ENCODE measurements at places on chromosomes 6 and 20. TPM values are rescaled to one million over a fixed set of nuclear protein-coding genes. Genes with fewer than 3 reads are reported as not detected.
A peak's percentile ranks its signal among the peaks of the same experiment; 100 is the strongest.

The PNPLA1 gene
- total RNA-seq: not detected

DNA sequence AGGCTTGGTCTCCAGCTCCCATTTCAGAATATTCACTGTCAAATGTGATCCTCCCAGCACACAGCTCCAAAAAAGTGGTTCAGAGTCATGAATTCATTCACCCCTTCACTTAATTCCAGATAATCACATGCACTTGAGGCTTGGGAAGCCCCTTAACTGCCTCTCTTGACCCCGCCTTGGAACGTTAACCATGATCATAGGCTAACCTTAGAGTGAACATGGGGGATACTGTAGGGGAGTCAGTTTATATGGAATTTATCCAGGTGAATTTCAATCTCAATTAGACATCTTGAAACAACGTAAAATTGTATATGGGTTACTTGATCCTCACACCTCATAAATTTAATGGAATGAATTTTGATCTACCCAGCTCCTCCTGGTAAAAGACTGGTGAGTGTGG, 346.8 kb upstream of the ARID1B start:
- no peak for DNase-seq

- DNase-seq: no peak
These were observed 84.7 kb downstream of the DLGAP4 start for GRCh38 chr20:36390719-36391415.

The DYNLT1 gene
- 89.9 TPM for total RNA-seq

DNA sequence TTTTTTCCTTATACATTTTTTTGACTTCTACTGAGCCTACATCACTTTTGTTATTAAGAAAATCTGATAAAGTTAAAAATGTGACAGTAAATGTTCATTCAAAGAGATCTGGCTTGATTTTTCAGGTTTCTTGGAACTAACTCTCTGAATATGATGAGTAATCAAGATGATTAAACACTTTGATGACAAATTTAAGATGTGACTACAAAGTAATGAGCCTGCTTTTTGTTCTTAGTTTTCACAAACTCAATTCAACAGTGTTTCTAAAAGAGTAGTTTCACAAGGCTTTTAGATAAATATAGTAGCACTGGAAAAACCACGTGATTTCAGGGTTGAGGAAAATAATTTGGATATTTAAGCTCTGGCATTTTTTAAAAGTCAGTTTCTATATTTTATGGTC, 37.9 kb upstream of the HDDC2 start:
- DNase-seq: no peak

The FAM162B gene
- total RNA-seq: 5.2 TPM

GRCh38 chr20:34282041-34282440, 21.1 kb downstream of the AHCY start:
- no peak for DNase-seq

GRCh38 chr20:58198384-58198783, 30.1 kb downstream of the ANKRD60 start:
- no peak for DNase-seq

DNA sequence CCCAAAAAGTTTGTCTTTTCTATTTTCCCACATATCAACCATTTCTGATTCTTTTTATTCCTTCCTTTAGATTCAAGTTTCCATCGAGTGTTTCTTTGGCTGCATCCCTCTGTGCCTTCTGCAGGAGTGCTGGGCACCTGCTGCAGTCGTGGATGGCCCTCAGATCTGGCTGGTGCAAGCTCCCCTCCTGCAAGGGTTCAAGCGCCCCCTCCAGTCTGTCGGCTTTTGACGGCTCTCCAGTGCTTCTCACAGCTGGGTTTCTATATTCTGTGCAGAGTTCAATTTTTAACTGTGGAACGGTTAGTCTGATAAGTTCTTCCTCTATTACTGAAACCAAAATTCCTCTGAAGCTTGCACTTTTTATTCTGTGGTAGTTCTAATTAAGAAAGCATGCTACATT, 132.1 kb downstream of the HUS1B start:
- DNase-seq: no peak

GRCh38 chr20:17797161-17797560, 97.4 kb downstream of the BANF2 start:
- DNase-seq: no peak

DNA sequence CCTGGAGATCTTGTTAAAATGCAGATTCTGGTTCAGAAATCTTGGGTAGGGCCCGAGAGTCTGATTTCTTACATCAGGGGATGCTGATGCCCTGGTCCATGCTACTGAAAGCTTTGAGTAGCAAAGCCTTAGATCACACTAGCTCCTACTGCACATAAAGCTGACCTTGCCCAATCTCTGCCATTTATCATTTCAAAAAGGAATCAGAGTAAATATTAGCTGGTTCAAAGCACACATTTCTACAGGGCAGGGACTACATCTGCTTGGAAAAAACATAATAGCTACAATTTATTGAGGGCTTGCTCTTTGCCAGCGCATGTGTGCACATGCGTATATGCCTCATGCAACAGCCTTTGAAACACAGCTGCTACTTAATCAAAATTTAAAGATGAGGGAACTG, 440.4 kb upstream of the ARID1B start:
- no peak for DNase-seq

DNA sequence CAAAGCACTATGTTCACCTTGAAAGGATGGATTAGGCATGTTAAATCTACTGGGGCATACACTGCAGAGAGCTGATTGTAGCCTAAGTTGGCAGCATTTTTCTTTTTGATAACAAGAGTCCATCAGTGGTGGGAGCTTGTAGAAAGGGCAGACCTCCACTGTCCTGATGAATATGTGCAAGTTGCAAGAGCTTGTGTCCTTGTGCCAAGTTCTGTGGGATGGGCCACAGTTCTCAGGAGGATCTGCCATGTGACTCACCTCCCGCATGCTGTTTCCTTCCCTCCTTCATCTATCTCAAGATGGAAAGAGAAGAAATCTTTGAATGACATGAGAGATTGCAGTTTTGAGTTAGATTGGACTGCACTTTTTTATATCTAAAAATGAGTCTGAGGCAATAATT, 58.3 kb upstream of the GGTLC1 start:
- DNase-seq: peak; percentile 8

GRCh38 chr6:16548121-16548520, 213.1 kb downstream of the ATXN1 start:
- DNase-seq: no peak

DNA sequence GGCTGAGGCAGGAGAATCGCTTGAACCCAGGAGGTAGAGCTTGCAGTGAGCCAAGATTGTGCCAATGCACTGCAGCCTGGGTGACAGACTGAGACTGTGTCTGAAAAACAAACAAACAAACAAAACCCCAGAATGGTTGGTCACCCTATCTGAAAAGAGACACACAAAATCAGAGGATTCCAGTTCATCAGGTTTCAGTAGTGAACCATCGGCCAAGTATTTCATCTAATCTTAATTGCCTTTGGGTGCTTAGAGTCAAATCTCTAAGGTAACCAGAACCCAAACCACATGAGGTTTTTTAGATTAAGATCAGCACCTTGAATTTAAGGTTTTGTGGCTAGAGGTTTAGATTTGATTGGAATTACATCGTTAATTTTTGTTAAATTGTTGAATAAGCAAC, 8.3 kb upstream of the ZBTB2 start:
- DNase-seq: no peak

GRCh38 chr6:6748001-6748400, 159.5 kb downstream of the LY86 start:
- DNase-seq: no peak

Measured in lung microvascular endothelial cell (primary cell).